ENCODE measurements at places on chromosomes 3 and 15.

- no peak for DNase-seq
Observed at GRCh38 chr15:73888224-73889041, 15.1 kb downstream of the TBC1D21 start.

- DNase-seq: no peak
Observed at GRCh38 chr3:24197809-24198208, 252.7 kb downstream of the NR1D2 start.

GRCh38 chr3:32347343-32348125, 44.1 kb upstream of the CMTM7 start:
- DNase-seq: no peak

GRCh38 chr3:72386327-72387000, 461.8 kb downstream of the SHQ1 start:
- no peak for DNase-seq

- no peak for DNase-seq
Observed at GRCh38 chr15:77168141-77168540, 97.2 kb upstream of the TSPAN3 start.

DNA sequence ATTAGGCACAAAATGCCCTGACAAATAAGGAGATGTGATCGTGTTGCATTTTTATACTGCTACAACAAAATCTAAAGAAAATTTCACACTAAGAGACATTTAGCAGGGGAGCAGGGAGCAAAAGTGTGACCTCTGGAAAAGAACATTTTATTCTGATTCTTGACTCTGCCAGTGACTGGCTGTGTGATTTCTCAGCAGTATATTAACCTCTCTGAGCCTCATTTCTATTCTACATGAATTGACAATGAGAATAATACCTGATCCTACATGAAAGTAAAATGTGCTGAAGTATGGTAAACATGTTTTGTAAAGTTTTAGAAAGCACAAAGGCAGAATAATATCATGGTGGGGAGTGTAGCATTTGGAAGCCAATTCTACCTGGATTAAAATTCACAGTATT, 273.3 kb downstream of the SLC9A9 start:
- DNase-seq: no peak

GRCh38 chr3:46642971-46643370, 30.6 kb downstream of the FAM240A start:
- DNase-seq: no peak

DNA sequence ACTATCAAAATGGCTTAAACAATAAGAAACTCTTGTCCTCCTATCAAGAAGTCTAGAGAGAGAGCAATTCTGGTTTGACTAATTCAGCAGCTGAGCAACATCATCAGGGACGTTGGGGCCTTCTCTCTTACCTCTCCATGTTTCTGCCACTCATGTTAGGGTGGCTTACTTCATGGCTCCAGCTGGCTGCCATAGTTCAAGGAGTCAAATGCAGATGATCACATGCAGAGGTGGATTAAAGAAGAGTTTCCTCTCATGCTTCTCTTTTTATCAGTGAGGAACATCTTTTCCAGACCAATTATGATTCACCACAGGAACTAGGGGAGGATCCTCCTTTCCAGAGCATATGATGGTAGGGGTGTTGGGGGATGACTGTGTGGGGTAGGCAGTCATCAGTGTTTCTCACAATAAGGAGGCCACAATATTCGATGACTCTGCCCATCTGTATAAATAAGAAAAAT, 45.5 kb downstream of the NEK11 start:
- DNase-seq: no peak

DNA sequence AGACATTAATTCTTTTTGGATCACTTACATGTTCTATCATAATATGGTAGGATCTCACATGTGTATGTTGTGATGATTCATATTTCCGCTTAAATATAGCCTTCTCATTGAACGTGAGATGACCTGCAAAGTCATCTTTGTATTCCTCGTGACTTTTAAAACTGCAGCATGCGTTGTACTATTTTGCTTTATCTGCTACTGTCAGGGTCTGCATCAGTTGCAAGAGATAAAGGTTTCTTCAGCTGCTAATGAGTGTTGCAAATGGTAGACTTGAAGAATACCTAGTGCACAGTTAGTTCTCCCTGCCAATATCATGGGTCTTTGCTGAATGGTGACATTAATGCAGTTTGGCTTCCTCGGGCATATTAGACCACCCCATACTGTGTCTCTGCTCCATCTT, 31.8 kb downstream of the REC114 start:
- no peak for DNase-seq

GRCh38 chr15:68107142-68107541, 53.0 kb downstream of the PIAS1 start:
- DNase-seq: no peak

DNA sequence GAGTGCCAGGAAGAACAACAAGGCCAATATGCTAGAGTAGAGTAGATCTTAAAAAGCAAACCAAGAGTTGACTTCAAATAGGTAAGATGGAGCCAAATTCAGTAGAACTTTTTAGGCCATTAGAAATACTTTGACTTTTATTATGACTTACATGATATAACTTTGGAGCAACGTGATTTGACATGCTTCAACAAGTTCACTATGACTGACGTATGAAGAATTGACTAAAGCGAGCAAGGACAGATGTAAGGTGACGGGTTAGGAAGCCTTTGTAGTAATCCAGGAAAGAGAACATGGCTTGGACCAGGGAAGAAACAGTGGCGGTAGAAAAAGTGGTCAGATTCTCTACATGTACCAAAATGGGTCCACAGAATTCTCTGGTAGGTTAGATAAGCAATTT, 4.9 kb upstream of the ZNF385D start:
- no peak for DNase-seq

GRCh38 chr3:171678971-171679492, 131.3 kb downstream of the PLD1 start:
- no peak for DNase-seq

DNA sequence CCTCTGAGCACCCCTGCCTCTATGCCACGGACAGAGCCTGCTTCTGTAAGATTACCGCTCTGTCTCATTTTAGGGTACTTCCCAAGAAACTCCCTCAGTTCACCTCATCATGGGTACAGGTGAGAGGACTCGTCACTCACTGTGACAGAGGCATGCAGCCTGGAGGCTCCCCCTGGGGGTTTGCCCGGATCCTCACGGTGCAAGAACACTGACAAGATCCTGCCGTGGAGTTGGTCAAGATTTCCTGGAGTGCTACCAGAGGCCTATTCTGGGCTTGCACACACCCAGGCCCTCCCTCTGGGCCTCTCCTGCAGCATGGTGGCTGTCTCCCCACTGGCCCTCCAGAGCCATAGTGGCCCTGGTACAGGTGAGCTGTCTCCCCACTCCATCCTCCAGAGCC, 103.1 kb upstream of the TNIK start:
- DNase-seq: no peak

- DNase-seq: no peak
Observed at GRCh38 chr3:185216607-185216958, 37.3 kb downstream of the EHHADH start.

DNA sequence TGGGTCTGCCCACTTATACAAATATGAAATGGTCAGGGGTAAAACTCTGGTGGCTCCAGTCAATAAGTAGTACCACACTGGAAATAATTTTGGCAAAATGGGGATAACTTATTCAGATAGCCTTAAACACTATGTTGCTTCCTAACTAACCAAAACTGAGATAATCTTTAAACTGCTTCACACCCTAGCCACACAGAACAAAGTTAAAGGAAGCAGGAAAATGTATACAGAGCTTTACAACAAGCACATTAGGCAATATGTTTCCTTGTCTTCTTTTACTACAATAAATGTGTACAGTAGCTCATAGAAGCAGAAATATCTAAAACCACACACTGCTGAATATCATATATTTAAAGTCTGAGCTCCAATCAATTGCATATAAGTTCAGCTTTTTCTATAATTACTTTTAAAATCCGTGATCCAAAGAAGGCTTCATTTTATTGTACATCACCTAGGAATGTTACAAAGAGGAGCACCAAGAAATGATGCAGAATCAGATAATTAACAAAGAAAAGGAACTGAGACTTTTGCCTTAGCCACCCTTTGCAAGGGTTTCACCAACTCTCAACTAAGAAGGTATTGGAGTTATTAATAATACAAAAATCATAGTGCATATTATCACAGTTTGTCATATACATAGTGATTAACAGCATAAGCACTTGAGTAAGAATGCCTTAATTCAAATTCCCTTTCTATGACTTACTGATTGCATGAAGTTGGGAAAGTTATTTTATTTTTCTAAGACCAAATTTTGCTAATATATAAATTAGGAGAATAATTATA, 9.2 kb upstream of the SSR3 start:
- no peak for DNase-seq
